ENCODE measurements at places on chromosomes 2 and 18.

DNA sequence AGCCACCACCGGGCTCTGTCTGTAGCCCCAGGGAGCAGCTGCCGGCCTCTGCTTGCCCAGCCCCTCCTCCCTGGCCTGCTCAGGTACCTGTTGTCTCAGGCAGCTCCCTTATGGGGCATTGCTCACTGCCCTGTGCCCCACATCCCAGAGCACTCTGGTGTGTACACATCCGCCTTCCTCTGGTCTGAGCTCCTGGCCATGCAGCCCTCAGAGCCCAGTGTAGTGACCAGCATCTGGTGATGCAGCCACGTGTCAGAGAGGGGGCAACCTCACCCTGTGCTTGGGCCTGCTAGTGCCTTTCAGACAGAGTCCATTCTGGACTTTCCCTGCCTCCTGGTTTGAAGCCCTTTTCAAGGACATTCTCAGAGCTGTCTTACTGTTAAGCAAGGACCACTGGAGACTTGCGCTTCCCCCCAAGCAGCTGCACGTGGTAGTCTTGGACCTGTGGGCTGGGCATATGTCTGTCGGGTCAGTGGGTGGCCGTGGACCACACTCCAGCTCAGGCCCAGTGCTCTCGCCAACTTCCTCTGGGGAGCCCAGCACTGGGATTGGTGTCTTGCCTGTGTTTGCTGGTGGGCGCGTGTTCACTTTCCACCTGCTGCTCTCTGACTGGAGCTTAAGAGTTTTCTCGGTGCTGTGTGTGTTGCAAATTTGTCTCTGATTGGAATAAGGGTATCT lies 30.7 kb downstream of the DGKD start:
- no peak for DNase-seq

DNA sequence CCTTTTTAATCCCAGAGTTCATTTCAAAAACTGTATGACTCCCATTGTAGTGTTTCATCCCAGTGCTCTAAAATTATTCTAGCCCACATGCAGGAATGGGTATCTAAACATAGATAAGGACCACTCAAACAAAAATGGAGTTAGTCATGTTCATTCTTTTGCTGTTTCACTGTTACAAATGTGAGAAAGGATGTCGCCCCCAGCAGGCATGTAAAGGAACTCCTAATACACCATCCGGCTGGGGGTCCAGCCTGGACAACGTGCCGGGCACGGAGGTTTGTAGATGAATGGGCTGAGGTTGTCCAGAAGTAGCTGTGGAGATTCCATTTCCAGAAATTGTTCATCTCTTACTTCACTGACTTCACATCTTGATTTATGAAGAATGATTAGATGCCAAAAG lies 101.9 kb upstream of the RAB12 start:
- DNase-seq = no peak

- DNase-seq = no peak
Measured at GRCh38 chr2:141555876-141556470, 574.8 kb downstream of the LRP1B start.

GRCh38 chr2:218322768-218323525 lies 30.6 kb upstream of the TMBIM1 start:
- peak; percentile 66 for DNase-seq

DNA sequence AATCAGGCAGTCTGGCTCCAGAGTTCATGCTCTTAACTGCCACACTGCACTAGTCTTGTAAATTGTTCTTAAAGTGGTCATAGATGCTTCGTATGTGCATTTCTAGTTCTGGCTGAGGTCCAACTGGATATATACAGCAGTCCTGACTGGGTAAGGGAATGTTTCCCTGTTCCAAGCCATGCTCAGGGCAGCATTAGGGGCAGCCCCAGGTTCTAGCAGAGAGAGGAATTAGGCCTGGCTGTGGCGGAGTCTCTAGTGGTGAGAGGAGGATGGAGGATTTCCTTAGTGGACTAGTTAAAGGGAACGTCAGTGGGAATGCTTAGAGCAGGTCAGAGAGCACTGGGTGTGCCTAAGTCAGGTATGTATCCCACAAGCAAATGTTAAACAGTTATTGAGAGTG lies 28.0 kb downstream of the UBE2E3 start:
- DNase-seq = no peak

GRCh38 chr18:61368001-61368400 lies 34.8 kb downstream of the CDH20 start:
- no peak for DNase-seq

DNA sequence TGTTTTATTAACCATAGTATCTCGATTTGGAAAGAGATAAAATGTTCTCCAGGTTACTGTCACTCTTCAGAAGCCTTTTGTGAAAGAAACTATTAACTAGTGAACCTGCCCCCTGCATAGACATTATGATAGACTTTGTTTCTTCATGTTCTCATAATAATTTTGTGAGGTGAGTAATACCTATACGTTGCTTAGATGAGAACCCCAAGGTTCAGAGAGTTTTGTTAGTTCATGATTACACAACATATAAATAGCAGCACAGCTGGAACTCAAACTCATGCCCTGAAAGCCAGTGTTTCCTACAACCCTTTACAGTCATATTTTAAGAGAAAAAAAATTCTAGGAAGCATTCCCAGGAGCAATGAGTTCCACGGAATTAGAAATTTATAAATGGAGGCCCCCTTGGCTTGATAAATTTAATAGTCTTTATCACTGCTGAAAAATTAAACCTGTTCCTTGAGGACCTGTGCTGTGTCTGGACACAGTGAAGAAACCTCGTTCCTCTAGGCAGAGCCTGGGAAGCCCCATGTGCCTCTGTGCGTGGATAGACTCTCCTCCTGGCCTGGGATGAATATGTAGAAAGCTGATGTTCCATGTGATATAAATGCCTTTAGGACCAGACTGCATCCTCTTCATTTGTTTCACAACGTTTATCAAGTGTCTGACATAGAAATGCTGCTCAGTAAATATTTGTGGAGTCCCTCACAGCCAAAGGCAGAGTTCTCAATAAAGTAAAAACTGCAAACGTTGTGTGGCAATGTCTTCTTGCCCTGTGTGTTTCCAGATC lies 1257.0 kb upstream of the GYPC start:
- DNase-seq = no peak

GRCh38 chr18:11860594-11861450 lies 9.6 kb downstream of the CHMP1B start:
- DNase-seq = no peak

DNA sequence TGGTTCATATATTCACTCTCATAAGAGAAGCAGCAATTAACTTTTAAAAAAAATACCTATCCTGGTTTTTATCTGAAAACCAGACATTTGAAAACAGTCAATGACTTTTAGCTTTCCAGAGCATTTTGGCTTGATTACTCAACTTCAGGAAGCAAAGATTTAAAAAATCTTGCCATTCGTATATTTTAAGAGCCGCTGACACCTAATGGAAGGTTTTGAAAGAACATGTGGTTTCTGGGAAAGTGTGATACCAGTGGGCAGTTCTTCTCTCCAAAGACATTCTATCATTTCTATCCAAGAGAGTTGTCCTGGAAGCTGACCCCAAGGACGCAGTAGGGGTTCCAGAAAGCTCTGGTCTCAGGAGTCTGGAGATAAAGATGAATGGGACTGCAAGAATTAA lies 234.7 kb downstream of the TTC32 start:
- peak; percentile 66 for DNase-seq

DNA sequence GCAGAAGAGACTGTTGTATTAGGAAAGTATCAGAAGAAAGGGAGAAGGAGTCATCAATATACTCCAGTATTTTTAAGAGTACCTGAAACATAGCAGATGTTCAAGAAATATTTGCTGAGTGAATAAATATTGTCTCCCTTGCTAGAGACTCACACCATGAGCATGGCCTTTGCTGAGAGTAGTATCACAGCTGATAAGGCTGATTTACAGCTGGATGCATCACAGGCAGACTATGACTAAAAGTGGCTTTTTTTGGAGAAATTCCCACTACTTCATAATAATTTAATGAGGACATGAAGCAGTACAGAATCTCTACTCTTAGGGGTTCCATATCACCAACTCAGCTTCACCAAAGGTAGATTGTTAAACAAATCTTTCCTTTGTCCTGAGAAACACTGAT lies 373.3 kb downstream of the RBM43 start:
- DNase-seq = no peak

GRCh38 chr2:3970791-3971651 lies 267.6 kb downstream of the DCDC2C start:
- DNase-seq = no peak

DNA sequence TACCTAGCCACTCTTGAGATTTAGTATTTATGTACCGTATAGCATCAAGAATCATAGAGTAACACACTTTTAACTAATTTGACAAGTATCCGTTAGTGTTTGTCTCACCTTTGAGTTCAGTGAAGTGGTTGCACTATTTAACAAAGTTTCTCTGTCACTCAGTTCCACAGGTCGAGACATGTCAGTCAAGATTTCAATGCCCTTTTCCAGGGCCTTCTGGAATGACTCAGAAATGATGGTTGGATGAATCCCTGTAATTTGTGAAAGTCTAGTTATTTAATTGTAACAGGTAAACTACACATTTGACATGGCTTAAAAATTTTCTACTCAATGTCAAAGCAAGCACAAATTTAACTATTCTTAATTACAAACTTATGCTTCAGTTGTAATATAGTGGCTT lies 9.7 kb downstream of the CCT4 start:
- no peak for DNase-seq

GRCh38 chr2:207960911-207961310 lies 64.4 kb downstream of the PLEKHM3 start:
- DNase-seq = no peak

DNA sequence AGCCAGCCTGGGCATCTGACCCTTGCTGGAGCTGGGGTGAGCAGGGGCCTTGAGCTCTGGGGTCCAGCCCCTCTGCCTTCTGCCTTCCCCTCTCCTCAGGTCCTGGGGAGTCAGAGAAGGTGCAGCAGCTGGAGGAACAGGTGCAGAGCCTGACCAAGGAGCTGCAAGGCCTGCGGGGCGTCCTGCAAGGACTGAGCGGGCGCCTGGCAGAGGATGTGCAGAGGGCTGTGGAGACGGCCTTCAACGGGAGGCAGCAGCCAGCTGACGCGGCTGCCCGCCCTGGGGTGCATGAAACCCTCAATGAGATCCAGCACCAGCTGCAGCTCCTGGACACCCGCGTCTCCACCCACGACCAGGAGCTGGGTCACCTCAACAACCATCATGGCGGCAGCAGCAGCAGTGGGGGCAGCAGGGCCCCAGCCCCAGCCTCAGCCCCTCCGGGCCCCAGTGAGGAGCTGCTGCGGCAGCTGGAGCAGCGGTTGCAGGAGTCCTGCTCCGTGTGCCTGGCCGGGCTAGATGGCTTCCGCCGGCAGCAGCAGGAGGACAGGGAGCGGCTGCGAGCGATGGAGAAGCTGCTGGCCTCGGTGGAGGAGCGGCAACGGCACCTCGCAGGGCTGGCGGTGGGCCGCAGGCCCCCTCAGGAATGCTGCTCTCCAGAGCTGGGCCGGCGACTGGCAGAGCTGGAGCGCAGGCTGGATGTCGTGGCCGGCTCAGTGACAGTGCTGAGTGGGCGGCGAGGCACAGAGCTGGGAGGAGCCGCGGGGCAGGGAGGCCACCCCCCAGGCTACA lies 3.8 kb downstream of the EMILIN1 start:
- DNase-seq = no peak

GRCh38 chr2:24958411-24958935 lies 13.3 kb downstream of the DNAJC27 start:
- DNase-seq = no peak

GRCh38 chr2:108594982-108595464 lies 60.8 kb downstream of the LIMS1 start:
- peak; percentile 98 for DNase-seq

GRCh38 chr2:235668782-235669181 lies 174.9 kb downstream of the AGAP1 start:
- no peak for DNase-seq

DNA sequence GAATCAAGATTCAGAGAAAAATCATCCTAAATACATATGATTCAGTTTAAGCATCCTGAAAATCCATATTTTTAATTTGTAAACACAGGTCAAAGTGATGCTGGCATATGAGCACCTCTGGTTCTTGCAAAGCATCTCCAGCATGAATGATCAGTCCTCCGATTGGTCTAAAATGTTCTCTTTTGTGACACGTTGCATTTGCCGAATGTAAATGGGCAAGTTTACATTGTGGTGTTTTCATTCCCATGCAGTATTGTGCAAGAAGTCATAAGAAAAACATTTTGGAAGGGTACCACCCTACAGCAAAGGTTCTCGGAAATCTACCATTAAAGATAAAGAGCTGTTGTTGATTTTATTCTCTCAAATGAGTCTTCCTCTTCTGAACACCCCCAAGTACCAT lies 108.0 kb upstream of the UNC80 start:
- no peak for DNase-seq

DNA sequence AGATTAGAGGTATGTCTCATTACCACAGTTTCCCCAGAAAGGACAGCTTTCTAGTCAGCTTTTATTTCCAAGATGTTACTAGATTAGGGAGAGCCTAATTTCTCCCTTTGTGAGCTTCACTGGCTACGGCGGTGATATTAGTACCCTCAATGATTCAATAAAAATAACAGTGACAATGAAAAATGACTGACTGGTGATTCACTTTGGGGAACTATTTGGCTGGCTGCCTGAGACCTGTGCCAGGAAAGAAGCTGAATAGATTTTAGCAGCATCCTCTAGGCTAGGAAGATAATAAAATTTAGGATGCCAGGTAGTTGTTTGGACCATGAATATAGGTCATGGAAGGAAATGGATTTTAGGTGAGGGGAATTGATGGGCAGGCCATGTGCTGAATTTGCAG lies 178.7 kb downstream of the FMNL2 start:
- peak; percentile 65 for DNase-seq

- peak; percentile 38 for DNase-seq
Measured at GRCh38 chr2:230128623-230129342, 60.1 kb upstream of the SLC16A14 start.

DNA sequence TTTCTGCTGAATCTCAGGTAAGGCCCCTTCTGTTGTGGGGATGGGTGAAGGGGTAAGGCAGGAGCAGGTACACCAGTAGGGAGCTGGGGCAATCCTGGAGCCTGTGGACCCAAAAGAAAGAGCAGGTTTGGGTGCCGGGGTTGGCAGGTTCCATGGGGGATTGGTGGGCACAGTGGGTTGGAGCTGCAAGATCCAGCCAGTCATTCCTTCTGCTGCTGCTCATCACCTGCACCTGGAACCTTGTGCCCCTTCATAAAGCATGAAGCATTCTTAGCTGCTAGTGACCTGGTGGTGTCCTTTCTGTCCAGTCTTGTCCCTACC lies 24.9 kb downstream of the FHOD3 start:
- DNase-seq = no peak

DNA sequence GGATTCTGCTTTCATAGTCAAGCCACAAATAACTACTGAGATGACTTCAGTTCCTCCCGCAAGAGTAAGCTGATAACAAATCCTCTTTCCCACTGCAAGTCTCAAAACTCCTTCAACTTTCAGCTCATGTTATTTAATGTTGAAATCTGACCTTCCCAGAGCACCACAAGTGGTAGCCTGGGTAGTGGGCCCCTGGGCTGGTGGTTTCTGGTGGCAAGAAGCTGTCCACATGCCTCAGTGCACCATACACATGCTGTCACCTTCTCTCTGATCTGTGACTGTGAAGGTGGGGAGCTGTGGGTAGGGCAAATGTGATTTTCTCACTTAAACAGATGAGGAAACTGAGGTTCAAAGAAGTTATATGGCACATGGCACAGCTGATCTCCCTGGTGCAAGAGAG lies 246.1 kb upstream of the EPAS1 start:
- DNase-seq = no peak

GRCh38 chr2:1541819-1542475 lies 128.7 kb downstream of the TPO start:
- no peak for DNase-seq

Measured in astrocyte of the spinal cord (primary cell).